ENCODE measurements at places on chromosomes 3 and 15.
A peak's percentile ranks its signal among the peaks of the same experiment; 100 is the strongest.

DNA sequence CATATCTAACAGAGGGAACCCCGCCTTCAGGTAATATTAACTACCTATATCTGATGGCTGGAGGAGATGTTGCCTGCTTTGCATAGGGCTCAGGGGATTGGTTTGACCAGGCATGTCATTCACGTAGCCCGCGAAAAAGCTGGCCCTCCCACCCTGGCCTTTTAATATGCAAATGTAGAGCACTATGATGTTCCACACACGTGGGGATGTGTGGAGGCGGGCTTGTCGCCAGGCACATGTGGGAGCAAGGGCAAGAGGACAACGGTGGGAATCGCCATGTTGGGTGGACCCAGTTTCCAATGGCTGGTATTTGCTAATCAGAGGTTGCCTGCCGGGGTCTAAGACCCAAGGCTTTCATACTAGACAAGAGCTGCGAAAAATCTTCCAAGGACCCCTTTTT lies 469.8 kb downstream of the ZPLD1 start:
- no peak for DNase-seq

DNA sequence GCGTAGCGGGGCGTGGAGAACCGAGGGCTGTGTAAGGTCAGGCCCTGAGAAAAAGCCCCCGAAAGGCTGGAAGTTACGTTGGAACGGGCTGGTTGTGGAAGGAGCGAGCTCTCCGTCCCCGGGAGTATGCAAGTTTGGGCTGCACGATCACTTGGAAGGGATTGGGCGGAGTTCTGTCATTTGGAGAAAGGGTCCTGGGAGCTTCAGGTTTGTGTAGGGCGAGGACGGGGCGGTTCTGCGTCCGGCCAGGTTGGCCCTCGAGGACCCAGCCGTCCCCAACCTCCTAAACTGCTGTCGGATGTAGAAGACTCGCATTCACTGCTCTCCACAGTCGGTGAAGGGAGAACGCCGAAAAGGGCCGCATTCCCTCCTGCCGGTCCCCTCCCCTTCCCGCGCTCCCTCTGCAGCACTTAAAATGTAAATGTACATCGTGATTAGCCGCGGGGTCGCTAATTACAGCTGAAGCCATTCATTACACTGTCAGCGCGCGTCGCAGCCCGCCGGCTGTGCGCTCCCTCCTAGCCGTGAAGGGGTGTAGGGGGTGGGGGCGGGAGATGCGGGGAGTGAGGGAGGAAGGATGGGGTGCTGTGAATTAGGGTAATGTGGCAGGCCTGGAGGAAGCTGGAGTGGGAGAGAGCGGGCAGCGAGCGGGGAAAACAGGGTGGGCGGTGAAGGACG lies 2.5 kb upstream of the RPP25 start:
- no peak for DNase-seq

- DNase-seq: peak; percentile 48
These were observed 24.6 kb downstream of the TRA2B start for GRCh38 chr3:185912929-185913901.

- no peak for DNase-seq
These were observed 140.4 kb downstream of the SRGAP3 start for GRCh38 chr3:9108876-9109567.

GRCh38 chr3:100402256-100402655 lies 917 bp downstream of the LNP1 start:
- DNase-seq: no peak

GRCh38 chr15:52256366-52256765 lies 39.2 kb downstream of the MYO5C start:
- peak; percentile 87 for DNase-seq

DNA sequence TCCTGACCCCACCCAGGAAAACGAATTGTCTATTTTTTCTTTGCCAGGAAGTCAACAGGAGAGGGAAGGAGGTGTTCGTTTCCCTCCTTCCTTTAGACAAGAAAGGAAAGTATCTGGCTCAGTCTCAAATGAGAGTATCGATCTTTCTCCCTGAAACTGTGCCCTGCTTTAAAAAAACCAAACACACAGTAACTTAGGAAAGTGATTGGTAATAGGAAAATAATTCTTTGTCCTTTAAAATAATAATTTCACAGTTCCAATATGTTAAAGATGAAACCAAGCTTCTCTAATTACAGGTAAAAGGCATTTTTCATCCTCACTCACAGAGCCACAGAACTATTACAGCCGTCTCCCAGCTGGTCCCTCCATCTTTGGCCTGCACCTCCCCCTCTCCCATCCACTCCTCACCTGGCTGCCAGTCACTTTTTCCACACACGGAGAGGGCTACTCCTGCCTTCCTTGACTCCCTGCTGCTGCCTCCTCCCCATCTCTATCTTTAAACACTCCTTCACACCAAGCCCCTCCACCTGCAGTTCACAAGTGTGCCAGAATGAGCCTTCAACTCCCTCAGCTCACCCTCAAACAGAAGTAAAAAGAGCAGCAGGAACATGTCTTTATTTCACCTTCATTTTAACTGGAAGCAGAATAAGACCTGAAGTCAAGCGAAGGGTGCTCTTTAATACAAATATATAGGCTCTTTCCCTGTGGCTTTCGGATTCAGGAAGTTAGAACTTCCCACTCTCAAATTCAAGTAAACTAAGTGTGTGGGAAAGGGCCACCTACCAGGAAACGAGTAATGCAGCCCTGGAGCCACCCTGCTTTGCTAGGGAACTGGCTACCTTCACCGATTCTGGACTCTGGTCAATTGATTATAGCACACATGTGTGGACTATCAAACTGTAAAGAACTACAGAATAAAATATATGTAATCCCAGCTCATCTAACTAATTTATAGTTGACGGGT lies 116.4 kb downstream of the SENP2 start:
- no peak for DNase-seq

DNA sequence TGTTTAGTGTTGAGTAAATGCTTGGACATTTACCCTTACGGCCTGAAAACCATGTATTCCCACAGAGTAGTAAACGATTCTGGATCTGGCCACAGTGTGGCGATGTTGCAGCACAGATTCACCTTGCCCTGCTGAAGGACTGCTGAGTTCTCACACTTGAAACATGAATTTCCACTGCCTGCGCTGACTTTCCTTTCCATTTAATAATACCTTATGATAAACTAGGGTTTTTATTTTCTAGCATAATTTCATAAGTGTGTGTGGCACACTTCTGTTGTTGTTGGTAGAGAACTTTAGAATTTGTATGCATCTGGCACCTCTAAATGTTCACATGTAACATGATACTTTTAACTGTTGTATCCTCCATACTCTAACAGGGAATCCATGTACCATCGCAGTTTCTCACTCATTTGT lies 53.9 kb downstream of the C3orf38 start:
- peak; percentile 45 for DNase-seq

- DNase-seq: no peak
These were observed 153.1 kb upstream of the GAP43 start for GRCh38 chr3:115470254-115470653.

GRCh38 chr3:32399030-32399620 lies 7.5 kb downstream of the CMTM7 start:
- peak; percentile 79 for DNase-seq

GRCh38 chr3:10700821-10701220 lies 115.2 kb upstream of the SLC6A11 start:
- no peak for DNase-seq

All from CD4-positive, alpha-beta T cell treated with Interleukin-17A for 1 hour (primary cell).